ENCODE measurements at places on chromosomes 12 and 14.

GRCh38 chr12:130339951-130340350 lies 2.3 kb downstream of the PIWIL1 start:
- no peak for DNase-seq

DNA sequence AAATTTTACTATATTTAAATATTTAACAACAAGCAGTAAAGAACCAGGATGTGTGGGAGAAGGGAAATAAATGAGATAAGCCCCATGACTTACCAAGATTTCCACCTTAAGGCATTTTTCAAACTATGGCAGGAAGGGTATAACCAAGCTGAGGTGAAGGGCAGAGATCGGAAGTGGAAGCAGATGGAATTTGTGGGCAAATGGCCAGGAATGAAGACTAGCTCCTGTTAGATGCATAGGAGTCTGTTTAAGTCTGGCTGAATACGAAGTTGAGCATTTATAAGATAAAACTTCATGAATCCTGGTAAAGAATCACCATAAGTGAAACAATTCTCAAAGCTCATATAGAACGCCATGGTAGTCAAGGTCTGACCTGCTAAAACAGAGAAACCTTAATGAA lies 163.5 kb downstream of the DIO2 start:
- DNase-seq = no peak

DNA sequence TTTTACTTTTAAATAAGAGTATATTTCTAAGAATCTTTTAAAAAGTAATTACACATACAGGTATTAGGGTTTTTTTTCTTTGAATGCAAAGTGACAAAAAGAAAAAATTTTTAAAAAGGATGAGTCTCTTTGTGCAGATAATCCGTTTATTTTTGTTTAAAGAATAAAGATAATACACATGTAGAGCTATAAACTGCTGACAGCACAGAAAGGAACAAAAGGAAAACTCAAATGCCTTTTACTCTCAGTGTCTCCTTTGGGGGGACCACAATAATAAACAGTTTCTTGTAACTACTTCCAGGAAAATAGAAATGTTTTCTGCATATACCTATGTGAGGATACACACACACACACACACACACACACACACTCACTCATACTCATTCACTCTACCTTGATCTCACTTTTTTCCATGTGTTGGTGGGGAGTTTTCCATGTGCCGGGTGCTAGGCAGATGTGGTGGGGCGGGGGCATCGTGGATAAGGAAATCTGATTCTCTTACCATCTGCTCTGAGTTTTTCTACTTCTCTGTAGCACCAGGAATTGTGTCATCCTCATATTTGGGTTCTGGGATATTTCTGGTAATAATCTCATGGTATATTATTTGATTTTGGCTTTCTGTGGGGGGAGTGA lies 58.1 kb downstream of the KCTD10 start:
- DNase-seq = no peak

DNA sequence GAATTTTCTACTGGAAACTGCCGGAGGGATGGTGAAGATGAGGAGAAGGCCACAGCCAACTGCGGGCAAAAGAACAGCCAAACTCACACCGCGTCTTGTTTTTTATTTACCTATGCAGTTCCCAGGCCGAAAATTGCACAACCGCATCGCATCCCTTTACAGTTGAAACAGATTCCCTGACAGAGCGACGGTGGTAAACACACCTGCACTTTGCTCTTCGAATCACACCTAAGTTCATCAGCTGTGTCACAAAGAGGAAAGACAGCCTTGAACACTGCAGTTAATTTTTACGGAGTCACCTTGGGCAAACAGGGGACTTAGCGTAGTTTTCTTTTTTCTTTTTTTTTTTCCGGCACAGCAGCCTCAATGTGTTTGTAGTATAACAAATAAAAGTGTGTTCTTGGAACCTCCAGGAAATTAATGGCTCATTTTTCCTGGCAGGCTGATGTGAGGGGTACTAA lies 272.0 kb upstream of the DIO3 start:
- no peak for DNase-seq

- no peak for DNase-seq
Observed at GRCh38 chr12:22399464-22400180, 65.1 kb upstream of the ST8SIA1 start.

GRCh38 chr12:11136075-11136474 lies 1.6 kb upstream of the TAS2R30 start:
- DNase-seq = no peak

DNA sequence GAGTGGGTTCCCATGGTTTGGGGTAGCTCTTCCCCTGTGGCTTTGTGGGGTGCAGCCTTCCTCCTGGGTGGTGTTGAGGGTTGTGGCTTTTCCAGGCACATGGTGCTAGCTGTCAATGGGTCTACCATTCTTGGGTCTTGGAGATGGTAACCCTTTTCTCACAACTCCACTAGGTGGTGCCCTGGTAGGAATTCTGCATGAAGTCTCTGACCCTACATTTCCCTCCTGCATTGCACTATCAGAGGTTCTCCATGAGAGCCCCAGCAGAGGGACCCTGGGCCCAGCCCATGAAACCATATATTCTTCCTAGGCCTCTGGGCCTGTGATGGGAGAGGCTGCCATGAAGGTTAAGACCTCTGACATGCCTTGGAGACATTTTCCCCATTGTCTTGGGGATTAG lies 1093.3 kb downstream of the SLC16A7 start:
- no peak for DNase-seq

DNA sequence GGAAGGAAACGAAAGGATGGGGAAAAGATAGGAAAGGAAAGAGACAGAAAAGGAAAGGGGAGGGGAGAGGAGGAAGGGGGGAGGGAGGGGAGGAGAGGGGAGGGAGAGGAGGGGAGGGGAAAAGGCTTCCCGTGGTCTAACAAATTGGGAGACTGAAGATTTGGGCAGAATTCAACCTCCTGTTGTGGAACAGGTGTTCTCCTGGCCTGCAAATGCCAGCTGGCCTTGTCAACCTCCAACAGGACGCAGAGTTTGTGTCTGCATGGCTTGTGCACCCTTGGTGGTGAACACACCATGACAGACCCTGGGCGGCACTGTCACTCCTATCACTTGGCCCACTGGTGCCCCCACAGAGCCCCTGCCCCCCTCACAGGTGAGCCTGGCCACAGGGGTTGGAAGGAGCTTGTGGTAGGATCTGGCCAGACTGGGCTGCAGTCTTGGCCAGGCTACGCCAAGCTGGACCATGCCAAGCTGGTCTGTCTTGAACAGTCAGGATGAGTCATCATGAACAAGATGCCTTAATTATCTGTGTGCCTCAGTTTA lies 321.6 kb downstream of the BCL11B start:
- no peak for DNase-seq

- DNase-seq = no peak
Observed at GRCh38 chr12:124757329-124757728, 106.3 kb downstream of the SCARB1 start.

DNA sequence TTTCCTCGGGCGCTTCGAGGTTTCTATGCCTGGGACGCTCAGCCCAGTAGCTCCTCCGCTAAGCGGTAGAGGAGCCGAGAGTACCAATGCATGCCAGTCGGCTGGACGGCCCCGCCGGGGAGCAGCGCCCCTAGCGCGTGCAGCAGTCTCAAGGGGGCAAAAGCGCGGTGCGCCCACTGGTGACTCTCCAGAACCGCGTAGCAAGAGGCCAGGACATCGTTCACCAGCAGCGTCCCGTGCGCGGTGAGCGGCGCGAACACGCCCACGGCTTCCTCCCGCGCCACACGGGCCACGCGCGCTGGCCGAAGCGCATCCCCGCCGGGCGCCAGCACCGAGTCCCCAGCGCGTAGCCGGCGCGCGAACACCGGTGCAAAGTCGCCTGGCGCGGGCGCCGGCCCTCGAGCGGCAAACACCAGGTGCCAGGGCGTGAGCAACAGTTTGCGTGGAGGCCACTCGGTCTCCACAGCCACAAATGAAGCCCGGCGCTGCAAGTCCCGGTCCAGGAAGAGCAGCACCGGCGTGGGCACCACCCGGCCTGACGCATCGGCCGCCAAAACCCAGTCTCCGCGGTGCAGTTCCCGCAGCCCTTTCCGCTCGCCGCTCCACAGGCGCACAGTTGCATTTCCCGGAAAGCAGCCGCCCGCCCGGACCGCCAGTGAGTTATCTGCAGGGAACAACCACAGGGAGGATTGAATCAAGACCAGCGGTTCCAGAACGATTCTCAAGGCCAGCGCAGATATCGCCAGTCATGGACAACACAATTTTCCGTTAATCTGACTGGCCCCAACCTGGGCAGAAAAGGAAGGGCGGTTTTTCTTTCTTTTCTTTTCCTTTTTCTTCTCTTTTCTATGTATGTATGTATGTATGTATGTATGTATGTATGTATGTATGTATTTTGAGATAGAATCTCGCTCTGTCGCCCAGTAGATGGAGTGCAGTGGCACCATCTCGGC lies 4.5 kb downstream of the DHH start:
- DNase-seq = no peak

DNA sequence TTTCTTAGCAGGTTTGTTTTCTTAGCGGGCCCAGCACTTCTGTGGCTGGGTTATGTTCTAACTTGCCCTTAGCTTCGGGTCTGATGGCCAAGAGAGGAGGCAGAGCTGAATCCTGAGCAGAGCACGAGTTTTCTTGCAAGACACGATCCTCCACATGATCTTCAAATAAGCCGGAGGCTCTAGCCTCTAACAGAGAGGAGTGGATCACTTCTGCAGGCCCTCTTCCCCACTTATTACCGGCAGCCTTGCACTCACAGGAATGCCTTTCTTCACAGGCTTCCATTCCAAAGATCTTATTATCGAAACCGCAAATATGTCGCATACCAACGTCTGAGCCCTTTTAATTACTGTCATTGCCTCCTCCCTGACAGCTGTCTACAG lies 79.5 kb downstream of the SINHCAF start:
- no peak for DNase-seq

DNA sequence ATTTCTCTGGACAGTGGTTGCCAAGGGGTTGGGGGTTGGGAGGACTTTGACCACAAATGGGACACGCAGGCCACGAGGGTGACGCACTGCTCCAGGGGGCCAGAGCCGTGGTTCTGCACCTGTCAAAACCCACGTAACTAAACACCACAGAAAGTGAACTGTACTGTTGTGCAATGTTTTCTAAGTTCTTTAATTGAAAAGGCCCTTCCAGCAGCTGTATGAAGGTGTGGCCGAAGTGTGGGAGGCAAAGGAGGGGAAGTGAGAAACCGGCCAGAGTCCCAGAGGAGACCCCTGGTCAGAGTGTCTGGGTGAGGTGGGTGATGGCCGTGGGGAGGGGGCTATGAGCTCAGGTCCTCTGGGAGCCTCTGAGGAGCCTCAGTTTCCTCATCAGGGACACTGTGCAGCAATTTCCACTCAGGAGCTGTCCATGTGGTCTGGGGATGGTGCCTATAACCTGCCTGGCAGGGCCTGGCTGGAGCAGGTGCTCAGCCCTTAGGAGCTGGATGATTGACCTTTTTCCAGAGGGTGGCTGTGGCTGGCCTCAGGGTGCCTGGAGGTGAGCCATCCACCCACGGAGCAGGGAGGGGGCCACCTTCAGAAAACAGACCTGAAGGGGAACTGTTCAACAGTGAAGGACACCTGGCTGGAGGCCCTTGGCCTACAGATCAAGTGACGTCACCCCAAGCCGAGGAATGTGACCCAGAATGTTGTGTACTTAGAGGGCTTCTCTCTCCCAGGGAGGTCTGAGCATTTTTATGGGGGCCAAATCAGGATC lies 9.8 kb upstream of the BDKRB2 start:
- DNase-seq = no peak

DNA sequence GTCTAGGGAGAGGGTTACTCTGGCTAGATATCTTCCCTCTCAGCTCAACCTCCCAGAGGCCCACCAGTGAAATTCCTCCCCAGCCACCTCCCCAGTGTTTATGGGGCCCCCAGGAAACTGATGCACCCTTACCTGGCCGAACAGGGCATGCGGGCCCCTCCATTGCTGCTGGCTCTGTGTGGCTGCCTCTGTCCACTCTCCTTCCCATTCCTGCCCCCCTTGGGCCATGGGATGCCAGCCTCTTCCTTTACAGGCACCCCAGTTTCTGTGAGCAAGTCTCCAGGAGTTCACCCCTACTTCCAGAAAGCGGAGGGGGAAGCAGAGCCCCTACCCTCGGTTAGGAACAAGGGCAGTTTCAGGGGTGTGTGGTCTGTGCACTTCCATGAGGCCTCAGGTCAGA lies 19.4 kb upstream of the ZDHHC22 start:
- DNase-seq = no peak

DNA sequence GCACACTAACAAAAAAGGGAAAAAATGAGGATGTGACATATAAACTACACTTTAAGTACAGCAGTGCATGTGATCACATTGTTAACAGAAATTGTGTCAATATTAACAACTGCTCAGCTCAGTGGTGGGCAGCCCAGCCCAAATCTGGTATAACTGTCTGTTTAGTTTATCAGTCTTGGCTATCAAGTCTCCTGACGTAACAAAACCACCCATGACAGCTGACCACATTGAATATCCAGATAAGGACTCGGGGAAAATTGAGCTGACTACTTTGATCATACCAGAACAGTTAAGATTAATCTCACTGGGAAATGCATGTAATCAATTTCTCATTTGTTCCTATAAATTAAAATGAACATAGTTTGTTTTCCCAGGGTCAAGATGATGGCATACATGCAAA lies 396.6 kb downstream of the SNAPC1 start:
- DNase-seq = no peak

DNA sequence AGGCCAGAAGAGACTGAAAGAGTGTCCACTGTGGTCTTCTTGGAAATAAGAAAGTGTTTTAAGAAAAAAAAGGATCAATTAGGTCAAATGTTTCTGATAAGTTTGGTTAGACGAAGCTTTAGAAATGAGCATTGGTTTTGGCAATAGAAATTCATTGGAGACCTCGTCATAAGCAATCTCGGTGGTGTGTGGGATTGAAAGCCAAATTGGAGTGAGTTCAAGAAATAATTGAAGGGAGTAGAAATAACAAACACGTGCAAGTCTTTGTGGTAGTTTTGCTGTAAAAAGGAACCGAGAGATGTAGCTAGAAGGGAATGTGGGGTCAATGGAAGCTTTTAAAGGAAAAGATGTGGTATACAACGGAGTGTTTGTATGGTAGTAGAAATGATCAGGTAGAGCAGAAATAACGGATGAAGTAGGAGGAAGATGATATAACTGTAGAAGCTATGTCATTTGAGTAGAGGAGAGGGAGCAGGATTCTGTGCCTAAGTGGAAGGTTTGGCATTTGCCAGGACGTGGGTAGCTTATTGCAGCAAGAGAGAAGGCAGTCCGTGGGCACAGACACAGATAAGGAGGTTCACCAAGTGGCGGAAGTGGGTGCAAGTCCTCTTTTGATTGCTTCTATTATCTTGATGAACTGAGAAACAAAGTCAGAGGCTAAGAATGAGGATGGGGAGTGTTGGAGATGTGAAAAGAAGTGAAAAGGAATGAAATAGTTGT lies 146.2 kb downstream of the DACT1 start:
- no peak for DNase-seq

- DNase-seq = no peak
Observed at GRCh38 chr12:39605996-39606395, 13.6 kb downstream of the ABCD2 start.

DNA sequence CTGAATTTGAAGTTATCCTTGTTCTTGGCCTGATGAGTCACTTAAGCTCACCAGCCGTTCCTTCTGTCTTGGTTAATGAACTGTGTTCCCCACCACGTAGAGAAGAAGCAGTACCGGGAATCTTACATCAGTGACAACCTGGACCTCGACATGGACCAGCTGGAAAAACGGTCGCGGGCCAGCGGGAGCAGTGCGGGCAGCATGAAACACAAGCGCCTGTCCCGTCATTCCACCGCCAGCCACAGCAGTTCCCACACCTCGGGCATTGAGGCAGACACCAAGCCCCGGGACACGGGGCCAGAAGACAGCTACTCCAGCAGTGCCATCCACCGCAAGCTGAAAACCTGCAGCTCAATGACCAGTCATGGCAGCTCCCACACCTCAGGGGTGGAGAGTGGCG lies 68.2 kb downstream of the FRMD6 start:
- DNase-seq = no peak

All from stimulated activated CD4-positive, alpha-beta T cell treated with anti-CD3 and anti-CD28 coated beads, Interleukin-1b, Interleukin-23, amount 100 ng/mL, for 24 hours (primary cell).